ENCODE measurements at places on chromosomes 2 and 18. TPM values are rescaled to one million over a fixed set of nuclear protein-coding genes. Genes with fewer than 3 reads are reported as not detected.

The ANKRD30BL gene
- not detected for total RNA-seq

The TMEM247 gene
- not detected for total RNA-seq

The ACTR3 gene
- 40.7 TPM for total RNA-seq

The PLEKHH2 gene
- 16.2 TPM for total RNA-seq

The PRKAG3 gene
- 9.9 TPM for total RNA-seq

The PSD4 gene
- 1.6 TPM for total RNA-seq

The C2orf78 gene
- not detected for total RNA-seq

The TTN gene
- 2,245 TPM for total RNA-seq

The E2F6 gene
- 8.9 TPM for total RNA-seq

The AGBL5 gene
- 6.8 TPM for total RNA-seq

The ARPC2 gene
- total RNA-seq, result 172 TPM

The ZSWIM2 gene
- total RNA-seq, result not detected

The TCF23 gene
- total RNA-seq, result 0.52 TPM

The SLC9A4 gene
- not detected for total RNA-seq

The DLX2 gene
- total RNA-seq, result not detected

The UGT1A7 gene
- not detected for total RNA-seq

The RAX gene
- not detected for total RNA-seq

The NT5C1B gene
- total RNA-seq, result not detected

The HOXD12 gene
- total RNA-seq, result not detected

The PSMA8 gene
- total RNA-seq, result not detected

The SEPTIN2 gene
- total RNA-seq, result 291 TPM

The STPG4 gene
- total RNA-seq, result not detected

The ALLC gene
- not detected for total RNA-seq

The DPP10 gene
- 1.0 TPM for total RNA-seq

The CFAP65 gene
- total RNA-seq, result not detected

The LOXHD1 gene
- total RNA-seq, result 1.6 TPM

The CNOT11 gene
- 19.8 TPM for total RNA-seq

The LIPT1 gene
- total RNA-seq, result 6.8 TPM

The UGT1A5 gene
- total RNA-seq, result not detected

The EPG5 gene
- total RNA-seq, result 31.8 TPM

The SPATA3 gene
- not detected for total RNA-seq

The DRC1 gene
- total RNA-seq, result 2.1 TPM

The LMAN2L gene
- 37.1 TPM for total RNA-seq

The REG1A gene
- not detected for total RNA-seq

The TET3 gene
- total RNA-seq, result 6.8 TPM

The CHPF gene
- total RNA-seq, result 33.4 TPM

The MAP2 gene
- 3.7 TPM for total RNA-seq

The TLX2 gene
- not detected for total RNA-seq

The MARCHF4 gene
- not detected for total RNA-seq

The MERTK gene
- 4.2 TPM for total RNA-seq

The MTA3 gene
- 26.6 TPM for total RNA-seq

The MDH1B gene
- total RNA-seq, result not detected

The CFAP221 gene
- total RNA-seq, result 1.0 TPM

The MYL1 gene
- total RNA-seq, result 6,507 TPM

The DNAH6 gene
- 1.0 TPM for total RNA-seq

The TSGA10 gene
- total RNA-seq, result 2.1 TPM

The LBX2 gene
- total RNA-seq, result not detected

The SDC1 gene
- 2.1 TPM for total RNA-seq

The SLC11A1 gene
- 1.0 TPM for total RNA-seq

The COLEC11 gene
- total RNA-seq, result not detected

The ALPG gene
- total RNA-seq, result not detected

The GCG gene
- total RNA-seq, result 5.2 TPM
